ENCODE measurements at places on chromosomes 1 and 21.

GRCh38 chr21:37220433-37220980 lies 46.6 kb downstream of the VPS26C start:
- no peak for DNase-seq

DNA sequence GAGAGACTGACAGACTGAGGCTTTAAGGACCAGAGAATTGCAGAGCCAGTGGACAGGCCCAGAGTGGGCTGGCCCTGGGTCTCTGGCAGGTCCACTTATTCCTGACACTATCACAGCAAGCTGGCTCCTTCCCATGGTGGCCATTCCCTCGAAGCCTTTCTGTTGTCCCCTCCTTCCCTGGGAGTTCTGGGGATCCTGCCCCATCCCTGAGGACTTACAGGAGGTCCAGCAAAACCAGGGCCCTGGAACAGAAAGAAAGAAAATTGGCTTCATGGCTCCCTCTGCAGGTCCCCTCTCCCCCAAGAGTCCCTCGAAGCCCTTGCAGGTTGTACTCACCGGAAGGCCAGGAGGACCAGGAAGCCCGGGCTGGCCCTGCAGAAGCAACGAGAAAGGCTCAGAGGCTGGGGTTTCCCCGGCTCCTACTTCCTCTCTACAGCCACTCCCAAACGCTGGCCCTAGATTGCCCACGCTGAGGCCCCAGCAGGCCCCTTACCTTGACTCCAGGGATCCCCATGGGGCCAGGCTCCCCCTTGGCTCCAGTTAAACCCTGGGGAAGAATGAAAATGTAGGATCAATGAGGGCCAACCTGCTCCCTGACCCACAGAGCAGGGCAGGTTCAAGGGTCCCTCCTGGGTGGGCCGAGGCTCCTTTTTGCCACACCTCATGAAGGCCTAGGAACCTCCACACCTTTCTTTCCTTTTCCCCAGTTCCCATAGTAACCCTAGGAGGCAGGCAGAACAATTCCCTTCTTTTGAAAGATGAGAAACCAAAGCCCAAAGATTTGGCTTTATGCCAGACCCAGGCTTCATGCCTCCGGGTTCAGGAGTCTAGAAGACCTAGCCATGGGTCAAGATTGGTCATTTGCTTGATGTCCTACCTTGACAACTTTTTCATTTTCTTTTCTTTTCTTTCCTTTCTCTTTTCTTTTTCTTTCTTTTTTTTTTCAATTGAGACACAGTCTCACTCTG lies 4.6 kb downstream of the COL9A2 start:
- no peak for DNase-seq

DNA sequence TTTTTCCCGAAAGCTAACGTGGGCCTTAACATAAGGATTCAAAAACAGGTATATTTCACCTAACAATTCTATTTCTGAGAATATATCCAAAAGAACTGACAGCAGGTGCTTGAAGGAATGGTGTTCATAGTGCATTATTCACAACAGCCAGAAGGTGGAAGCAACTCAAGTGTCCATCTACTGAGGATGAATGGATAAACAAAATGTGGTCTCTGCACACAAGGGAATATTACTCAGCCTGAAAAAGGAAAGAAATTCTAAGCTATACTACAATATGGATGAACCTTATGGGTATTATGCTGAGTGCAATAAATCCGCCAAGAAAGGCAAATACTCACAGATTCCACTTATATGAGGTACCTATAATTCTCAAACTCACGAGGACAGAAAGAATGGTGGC lies 6.1 kb upstream of the RIPPLY3 start:
- no peak for DNase-seq

- no peak for DNase-seq
These were observed 78.9 kb upstream of the MROH9 start for GRCh38 chr1:170856455-170856854.

DNA sequence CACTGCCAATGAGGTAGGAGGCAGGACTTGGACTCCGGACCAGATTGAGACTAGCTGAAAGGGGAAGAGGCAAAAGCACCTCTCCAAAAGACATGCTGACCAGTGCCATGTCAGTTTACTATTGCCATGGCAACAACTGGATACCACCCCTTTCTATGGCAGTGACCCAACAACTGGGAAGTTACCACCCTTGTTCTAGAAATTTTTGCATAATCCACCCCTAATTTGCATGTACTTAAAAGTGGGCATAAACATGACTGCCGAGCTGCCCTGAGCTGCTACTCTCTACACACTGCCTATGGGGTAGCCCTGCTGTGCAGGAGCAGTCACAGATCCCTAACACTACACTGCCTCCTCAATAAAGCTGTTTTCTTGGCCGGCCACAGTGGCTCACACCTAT lies 19.0 kb upstream of the SLC6A9 start:
- no peak for DNase-seq

GRCh38 chr1:235951661-235952060 lies 85.0 kb upstream of the LYST start:
- no peak for DNase-seq

- no peak for DNase-seq
These were observed 16.4 kb downstream of the PRXL2B start for GRCh38 chr1:2602866-2603520.

DNA sequence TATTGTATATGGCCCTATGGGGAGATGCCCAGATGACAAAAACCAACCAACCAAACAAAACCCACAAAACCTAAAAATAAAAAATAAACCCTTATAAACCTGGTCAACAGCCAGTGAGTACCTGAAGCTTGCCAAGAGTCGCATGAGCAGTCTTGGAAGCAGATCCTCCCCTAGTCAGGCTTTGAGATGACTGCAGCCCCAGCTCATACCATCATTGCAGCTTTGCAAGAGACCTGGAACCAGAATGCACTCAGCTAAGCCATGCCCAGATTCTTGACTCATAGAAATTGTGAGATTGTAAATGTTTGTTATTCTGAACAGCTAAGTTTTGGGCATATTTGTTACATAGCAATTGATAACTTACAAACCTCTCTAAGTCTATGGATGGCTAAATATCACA lies 326.8 kb downstream of the HLX start:
- DNase-seq: no peak

DNA sequence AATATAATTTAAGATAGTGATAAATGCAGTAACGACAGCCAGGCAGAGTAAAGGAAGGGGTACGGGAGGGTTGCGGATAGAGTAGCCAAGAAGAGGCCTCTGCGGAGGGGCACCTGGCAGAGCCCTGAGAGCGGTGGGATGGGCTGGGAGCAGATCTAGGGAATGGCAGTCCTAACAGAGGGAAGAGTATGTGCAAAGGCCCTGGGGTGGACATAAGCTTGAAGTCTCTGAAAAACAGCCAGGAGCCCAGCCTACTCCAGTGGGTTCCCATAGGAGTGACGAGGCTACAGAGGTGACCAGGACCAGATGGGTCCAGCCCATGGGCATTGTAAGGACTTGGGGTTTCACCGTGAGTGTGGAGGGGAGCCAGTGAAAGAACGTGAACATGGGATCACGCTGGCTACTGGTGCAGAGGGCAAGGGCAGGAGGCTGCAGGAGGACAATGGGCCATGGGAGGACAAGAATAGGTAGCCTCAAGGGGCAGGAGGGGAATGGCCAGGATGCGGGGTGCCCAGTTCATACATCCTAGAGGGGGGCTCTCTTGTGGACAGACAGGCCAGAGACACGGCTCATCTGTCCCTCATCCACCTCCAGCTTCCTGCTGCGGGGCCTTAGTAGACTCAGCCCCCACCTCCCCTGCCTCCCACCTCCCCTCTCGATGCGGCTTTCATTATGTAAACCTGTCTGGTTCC lies 185.7 kb upstream of the VAMP3 start:
- DNase-seq: no peak

- no peak for DNase-seq
These were observed 9.8 kb downstream of the RGS8 start for GRCh38 chr1:182674346-182675246.

GRCh38 chr1:4165686-4166300 lies 265.7 kb upstream of the C1orf174 start:
- no peak for DNase-seq

GRCh38 chr1:153535242-153536011 lies at the start of gene S100A6:
Gene S100A6 (minus strand): TSS chr1:153535991. CDS start chr1:153535339, 652 bp downstream.
- no peak for DNase-seq

DNA sequence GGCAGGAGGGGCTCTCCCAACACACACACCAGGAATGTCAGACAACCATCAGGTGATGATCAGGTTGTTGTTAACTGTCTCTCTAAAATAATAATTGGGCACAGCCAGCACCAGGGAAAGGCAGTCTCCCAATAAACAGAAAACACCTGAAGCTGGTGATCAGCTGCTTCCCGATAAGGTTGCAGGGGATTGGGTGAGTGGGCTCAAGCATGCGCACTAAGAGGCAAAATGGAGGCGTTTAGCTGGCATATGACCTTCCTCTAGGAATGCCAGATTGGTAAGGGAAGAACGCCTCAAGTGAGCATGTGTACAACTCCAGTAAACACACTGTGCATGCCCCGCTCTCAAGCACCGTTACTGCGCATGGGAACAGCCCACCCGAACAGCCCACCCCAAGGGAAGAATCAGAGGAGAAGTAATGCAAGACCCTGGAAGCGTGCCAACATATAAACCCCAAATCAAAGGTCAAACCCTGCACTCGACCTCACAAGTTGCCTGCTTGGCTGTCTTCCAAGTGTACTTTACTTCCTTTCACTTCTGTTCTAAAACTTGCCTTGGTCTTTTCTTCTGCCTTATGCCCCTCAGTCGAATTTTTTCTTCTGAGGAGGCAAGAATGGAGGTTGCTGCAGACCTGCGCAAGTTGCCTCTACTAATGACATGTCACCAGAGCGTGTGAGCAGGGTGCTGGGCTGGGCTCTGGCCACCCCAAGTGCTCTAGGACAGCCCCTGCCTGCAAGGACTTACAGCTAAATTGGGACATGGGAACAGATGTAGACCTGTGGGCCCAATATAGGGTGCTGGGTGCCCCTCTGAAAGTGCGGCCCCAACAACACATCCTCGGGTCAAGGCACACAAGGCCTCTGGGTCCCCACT lies 200.8 kb downstream of the RHOU start:
- DNase-seq: no peak

- no peak for DNase-seq
These were observed 362.6 kb downstream of the MATN1 start for GRCh38 chr1:30360753-30361152.

DNA sequence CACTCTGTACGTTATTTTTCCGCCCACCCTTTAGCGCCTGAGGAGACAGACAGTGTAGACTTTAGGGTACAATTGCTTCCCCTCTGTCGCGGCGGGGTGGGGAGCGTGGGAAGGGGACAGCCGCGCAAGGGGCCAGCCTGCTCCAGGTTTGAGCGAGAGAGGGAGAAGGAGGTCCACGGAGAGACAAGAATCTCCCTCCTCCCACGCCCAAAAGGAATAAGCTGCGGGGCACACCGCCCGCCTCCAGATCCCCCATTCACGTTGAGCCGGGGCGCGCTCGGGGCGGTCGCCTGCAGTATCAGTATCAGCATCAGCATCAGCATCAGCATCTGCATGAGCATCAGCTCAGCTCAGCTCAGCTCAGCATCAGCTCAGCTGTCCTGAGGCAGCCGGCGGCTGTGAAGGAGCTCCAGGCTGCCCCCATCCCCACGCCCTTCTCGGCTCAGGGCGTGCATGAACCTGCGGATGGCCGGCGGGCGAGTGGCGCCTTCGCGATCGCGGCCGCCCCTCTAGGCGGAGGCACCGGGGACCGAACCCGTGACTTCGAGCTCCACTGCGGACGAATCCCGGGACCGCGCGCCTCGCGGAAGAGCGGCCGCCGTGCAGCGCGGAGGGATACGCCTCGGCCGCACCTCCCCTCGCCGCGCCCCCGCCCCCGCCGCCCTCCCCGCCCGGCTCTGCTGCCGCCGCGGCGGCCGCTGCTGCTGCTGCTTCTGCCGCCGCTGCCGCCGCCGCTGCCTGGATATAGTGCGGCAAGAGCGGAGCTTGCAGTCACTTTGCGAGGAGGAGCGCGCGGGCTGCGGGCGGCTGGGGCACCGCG lies at the start of gene NCAM2:
Gene NCAM2, plus strand, starts transcription at position 774 of the 820 bp plus-strand sequence.
- DNase-seq: no peak

DNA sequence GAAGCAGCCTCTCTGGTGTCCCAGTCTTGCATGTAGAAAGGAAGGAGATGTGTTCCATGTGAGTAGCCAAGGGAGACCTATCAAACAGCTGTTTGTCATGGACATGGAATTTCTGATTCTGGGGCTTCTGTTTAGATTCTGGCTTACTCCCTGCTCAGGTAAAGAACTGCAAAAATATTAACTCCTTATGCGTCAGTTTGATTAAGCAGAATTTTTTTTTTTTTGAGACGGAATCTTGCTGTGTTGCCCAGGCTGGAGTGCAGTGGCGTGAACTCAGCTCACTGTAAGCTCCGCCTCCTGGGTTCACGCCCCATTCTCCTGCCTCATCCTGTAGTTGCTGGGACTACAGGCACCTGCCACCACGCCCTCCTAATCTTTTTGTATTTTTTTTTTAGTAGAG lies 6.8 kb downstream of the ARV1 start:
- no peak for DNase-seq

GRCh38 chr1:210938416-210938925 lies 195.5 kb downstream of the KCNH1 start:
- no peak for DNase-seq

- DNase-seq: no peak
These were observed 474.6 kb upstream of the USP24 start for GRCh38 chr1:55689800-55690199.

- no peak for DNase-seq
These were observed 12.7 kb upstream of the TRAF3IP3 start for GRCh38 chr1:209743145-209743482.

GRCh38 chr1:109876617-109877316 lies 33.9 kb upstream of the CSF1 start:
- no peak for DNase-seq

DNA sequence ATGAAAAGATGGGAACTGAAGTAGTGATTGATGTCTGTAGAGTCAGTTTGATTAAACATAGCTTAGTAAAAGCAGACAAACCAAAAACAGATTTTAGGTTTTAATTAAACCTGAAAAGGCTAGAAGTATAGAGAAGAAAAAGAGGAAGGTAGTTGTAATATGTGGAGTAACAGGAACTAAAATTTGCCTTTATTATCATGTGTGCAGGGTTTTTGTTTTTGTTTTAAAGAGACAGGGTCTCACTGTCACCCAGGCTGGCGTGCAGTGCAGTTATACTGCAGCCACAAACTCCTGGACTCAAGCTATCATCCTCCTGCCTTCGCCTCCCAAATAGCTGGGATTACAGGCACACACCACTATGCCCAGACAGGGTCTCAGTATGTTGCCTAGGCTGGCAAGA lies 6.0 kb downstream of the TOR1AIP1 start:
- DNase-seq: no peak

- no peak for DNase-seq
These were observed 55.3 kb upstream of the TARDBP start for GRCh38 chr1:10957133-10957532.

DNA sequence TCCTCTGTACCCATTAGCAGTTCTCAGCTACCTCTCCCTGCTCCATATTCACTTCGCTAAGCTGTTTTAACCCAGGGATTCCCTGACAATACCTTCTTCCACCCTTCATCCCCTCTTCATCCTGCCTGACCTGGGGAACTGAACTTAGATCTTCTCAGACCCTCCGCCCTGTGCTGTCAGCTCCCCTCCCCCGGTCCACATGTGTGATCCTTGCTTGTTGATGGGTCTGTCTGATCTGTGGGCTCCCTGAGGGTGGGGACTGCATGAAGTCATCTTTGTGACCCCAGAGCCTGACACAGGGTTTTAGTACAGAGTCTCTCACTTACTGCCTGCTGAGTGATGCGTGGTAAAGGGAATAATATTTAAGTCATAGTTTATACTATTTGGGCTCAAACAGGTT lies 11.8 kb downstream of the CHAF1B start:
- no peak for DNase-seq

All from stimulated activated CD8-positive, alpha-beta memory T cell treated with anti-CD3 and anti-CD28 coated beads, Interleukin-4, amount 100 ng/mL, for 1 hour (primary cell).